ENCODE measurements at places on chromosomes 7 and 10.

DNA sequence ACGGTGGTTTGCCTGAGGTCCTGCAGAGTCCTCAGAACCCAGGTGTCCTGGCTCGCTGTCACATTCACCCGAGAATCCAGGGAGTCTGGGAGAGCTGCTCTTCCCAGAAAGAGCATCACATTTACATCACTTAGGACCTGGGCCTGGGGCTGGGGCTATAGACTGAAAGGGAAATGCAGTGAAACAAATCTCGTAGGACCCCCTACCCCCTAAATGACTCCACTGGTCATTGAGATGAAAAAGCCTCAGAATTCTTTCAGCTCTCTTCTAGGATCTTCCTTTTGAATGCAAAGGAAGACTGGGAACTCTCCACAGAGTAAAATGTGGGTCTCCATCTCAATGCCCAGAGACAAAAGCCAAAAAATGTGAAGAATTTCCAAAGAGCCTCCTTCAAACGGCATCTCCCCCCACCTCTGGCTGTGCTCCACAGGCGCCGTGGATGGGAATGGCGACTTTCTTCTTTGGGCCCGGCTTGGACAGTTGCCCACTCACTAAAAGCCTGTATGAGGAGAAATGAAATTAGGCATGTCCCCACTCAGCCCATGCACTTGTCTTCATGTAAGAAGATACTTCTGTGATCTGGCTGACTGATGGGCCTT is 49.0 kb upstream of the PODXL start:
- DNase-seq: no peak

DNA sequence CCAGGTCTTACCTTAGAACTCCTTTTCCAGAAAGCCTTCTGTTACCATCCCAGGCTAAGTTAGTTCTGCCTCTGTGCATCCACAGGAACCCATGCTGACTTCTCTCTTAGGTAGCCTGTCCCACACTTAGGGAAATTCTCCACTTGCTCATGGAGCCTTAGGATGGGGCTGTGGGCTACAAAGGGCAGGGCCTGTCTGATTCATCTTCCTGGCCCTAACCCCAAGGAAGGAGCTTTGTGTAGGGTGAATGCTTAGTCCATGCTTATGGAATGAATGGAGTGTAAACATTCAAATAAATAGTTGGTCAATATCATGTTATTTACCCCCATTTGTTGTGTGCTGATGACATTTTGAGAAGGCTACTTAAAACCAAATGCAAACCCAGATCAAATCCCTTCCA is 54.7 kb downstream of the EMX2 start:
- no peak for DNase-seq

- no peak for DNase-seq
These were observed 160.9 kb downstream of the LRRC4 start for GRCh38 chr7:127870231-127870907.

DNA sequence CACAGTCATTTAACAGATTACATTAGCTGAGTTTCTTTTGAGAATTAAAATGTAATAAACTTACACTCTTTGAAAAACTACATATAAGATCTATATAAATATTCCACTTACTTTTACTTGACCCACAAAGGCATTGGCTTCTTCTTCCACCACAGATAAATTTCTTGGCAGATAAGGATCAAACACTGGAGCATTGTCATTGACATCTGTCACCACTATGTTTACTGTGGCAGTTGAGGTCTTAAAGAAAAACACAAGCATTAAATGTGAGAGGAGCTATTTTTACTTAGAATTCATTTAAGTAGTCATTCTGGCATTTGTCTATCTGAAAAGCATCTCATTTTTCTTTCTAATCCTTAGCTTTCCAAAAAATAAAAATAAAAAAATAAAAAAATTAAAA is 734.4 kb downstream of the PCDH15 start:
- DNase-seq: no peak

GRCh38 chr10:9922126-9922870 is 1095.4 kb upstream of the CELF2 start:
- no peak for DNase-seq

- no peak for DNase-seq
These were observed 648 bp downstream of the HUS1 start for GRCh38 chr7:47978790-47979144.

GRCh38 chr10:79241990-79242619 is 105.2 kb upstream of the PPIF start:
- DNase-seq: no peak

GRCh38 chr7:154186811-154187210 is 134.6 kb downstream of the DPP6 start:
- no peak for DNase-seq

DNA sequence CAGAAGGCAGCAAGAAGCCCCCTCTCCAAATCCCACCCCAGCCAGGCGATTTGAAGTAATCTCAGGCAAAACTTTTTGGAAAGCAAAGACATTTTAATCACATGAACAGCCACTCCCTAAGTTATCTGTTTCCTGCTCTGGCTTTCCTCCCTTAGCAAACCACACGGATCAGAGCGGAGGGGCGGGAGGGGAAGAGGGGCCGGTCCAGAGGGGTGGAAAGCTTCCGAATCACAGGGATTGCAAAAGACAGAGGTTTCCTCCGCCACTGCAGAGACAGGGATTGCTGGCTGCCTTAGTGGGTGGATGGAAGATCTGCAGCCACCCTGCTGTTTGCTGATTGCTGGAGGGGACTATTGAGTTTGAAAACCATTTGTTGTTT is 41.2 kb downstream of the ZCCHC24 start:
- DNase-seq: no peak

GRCh38 chr7:142891490-142892082 is 6.0 kb upstream of the TRPV6 start:
- DNase-seq: no peak

- DNase-seq: no peak
These were observed 57.4 kb upstream of the FERD3L start for GRCh38 chr7:19202599-19202998.

- DNase-seq: no peak
These were observed 246.7 kb upstream of the CTBP2 start for GRCh38 chr10:125407000-125407502.

GRCh38 chr7:101680406-101681145 is 51.5 kb upstream of the MYL10 start:
- DNase-seq: no peak

- DNase-seq: no peak
These were observed 101.6 kb downstream of the OTUD1 start for GRCh38 chr10:23540401-23541030.

DNA sequence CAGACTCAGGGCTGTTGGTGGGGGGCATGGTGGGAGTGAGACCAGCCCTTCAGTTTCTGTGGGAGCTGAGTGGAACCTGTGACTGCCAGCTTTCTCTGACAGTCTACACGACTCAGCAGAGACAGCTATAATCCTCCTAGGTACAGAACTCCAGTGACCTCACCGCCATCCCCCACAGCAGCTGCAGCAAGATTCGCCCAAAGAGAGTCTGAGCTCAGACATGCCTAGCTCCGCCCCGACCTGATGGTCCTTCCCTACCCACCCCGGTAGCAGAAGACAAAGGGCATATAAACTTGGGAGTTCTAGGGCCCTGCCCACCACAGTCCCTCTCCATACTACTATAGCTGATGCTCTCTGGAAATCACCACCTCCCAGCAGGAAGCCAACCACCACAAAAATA is 500.1 kb downstream of the ETV1 start:
- DNase-seq: no peak

- DNase-seq: no peak
These were observed 7.8 kb downstream of the BAMBI start for GRCh38 chr10:28684986-28685580.

GRCh38 chr10:8056871-8057331 is 2.4 kb downstream of the GATA3 start:
- no peak for DNase-seq

DNA sequence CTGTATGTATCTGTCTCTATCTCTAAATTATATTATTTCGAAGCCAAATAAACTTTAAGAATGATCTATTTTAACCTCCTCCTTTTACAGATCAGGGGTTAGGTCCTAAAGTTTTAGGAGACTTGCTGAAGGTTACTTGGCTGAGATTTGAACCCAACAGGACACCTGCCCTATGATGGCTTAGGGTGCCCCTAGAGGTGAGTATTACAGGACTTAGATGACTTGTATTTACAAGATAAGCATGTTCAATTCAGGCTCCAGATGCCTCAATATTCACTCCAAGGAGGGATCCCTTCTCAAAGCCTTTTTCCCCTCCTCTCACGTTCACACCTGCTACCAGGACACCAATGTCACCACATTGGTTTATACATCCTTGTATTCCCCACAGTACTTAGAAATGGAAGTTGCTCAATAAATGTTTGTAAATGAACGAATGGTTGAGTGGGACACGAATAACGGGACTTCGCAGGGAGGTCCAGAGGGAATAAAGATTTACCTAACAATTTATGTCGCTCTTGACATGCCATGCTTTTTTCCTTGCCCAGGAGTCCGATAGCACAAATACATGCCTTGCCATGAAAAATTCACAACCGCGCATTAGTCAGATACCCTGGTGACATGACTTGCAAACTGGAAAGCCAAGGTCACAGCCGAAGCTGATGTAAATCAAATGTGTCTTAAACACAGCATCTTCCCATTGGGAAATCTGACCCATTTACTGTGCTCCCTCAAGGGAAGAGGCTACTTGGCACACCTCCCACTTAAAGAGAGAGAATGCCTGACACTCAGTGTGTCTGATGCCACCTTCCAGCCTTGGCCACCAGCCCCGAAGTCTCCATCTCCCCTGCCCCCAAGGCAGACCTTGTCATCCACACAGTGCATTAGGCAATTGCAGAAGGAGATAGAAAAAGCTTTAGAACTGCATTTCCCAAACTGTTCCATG is 872.2 kb upstream of the AUTS2 start:
- no peak for DNase-seq

GRCh38 chr10:74306227-74306982 is 155.4 kb downstream of the ADK start:
- DNase-seq: no peak

Measured in esophagus squamous epithelium (tissue), 5 donors.